ENCODE measurements at places on chromosomes 12 and 14.
A peak's percentile ranks its signal among the peaks of the same experiment; 100 is the strongest.

GRCh38 chr12:109880043-109880931 lies at the start of gene GLTP:
Gene GLTP (minus strand): TSS chr12:109880541. CDS start chr12:109880374, 167 bp downstream.
- DNase-seq = peak; percentile 93

GRCh38 chr14:56759094-56759493 lies 51.2 kb downstream of the OTX2 start:
- DNase-seq = no peak

GRCh38 chr12:155646-156045 lies 58.3 kb downstream of the SLC6A12 start:
- DNase-seq = no peak

DNA sequence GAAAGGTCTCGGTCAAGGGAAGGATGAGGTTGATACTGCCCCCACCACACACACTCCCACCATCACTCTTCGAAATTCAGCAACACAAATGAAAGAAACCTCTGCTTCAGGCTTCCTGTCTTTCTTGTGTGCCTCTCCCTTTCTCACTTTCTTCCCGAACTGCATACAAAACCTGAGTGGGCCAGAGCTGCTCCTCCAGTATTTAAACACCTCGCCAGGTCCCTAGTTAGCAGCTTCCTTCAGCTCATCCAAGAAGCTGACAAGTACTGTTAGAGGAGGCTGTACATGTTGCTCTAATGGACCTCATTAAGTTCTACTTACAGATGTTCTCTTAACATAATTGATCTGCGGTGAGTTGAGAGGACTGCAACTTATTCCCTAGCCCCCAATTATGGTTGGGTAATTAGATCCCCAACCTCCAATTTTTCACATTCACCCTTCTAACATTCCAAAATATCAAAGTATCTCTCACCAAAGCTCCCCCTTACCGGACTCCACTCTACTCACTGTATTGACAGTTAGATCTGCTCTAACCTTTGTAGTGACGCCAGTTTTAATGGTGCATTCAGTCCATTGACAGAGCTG lies 4.1 kb upstream of the LMO3 start:
- no peak for DNase-seq

DNA sequence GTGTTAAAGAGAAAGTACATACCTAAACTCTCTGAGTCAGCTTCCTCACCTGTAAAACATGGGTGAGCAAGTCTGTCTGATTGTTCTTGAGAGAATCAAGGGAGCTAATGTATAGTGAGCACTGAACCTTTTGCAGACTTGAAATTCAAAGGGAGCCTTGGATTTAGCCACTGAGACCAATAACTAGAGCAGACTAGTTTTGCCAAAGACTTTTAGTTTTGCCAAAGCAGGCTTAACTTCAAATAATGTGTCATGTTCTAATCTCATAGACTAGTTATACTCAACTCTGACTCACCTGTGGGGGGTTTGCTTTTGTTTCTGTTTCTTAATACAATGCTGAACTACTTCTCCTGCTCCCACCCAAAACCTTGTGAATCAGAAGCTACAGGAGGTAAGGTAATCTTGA lies 123.7 kb downstream of the SLC25A21 start:
- DNase-seq = no peak

GRCh38 chr14:95071649-95072280 lies 85.6 kb downstream of the DICER1 start:
- no peak for DNase-seq

GRCh38 chr14:91100102-91100501 lies 13.8 kb upstream of the DGLUCY start:
- DNase-seq = no peak

DNA sequence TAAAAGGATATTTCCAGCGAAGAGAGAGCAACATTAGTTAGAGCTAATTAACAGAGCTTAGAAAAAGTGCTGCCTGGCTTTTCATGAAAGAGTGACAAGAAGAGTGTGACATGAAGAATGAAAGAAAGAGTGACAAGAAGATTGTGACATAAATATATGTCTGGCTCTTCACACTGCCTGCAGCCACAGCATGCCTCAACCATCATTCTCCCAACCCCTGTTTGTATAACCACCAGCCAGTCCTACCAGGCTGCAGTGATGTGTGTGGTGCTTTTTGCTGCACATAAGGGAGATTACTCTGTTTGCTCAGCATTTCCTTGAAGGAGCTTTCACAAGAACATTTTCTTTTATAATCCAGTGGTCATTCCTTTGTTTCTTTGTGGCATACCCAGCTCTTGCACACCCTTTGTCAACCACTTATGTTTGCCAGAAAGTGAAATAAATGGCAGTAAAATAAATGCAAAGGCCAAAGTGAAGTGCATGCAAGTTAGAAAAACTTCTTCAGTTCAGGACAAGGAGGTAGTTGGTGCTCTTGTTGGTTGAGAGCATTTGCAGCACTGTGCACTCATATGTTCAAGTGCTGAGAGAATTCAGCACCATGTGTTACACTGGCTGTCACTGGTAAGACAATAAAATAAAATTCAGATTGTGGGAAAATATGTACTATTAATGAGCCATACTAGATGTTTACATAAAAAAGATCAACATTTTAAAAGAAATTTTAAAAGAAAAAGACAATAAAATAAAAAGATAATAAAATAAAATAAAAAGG lies 50.6 kb downstream of the KIF21A start:
- DNase-seq = no peak

- DNase-seq = peak; percentile 98
Observed at GRCh38 chr12:133181238-133181959, at the start of gene ZNF268. Gene ZNF268 (plus strand): TSS chr12:133181495. CDS start chr12:133181998, 503 bp downstream.

- no peak for DNase-seq
Observed at GRCh38 chr14:55846826-55847446, 266.9 kb downstream of the KTN1 start.

DNA sequence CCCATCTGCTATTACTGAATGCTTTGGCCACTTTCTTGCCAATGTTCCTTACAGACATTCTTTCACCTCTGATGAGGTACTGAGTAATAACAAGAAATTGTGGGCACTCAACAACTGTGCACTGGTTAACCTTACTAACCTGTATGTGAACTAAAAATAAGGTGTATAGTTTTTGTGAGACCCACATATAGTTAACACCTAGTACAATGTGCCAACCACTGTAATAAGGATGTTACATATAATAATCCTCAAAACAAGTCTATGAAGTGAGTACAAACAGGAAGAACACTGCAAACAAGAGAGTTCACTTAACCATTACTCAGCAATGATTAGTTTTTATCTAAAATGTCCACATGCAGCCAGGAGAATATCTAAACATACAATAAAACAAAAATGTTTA lies 4.5 kb downstream of the DDHD1 start:
- DNase-seq = peak; percentile 59

GRCh38 chr12:95413576-95413975 lies 60.4 kb upstream of the METAP2 start:
- DNase-seq = no peak

Measured in hematopoietic multipotent progenitor cell treated with erythropoietin and hydrocortisone succinate and interleukin-3 and kit ligand, for 6 days (in vitro differentiated cells).